ENCODE measurements at places on chromosomes 13 and 19.

GRCh38 chr19:30810726-30811125, 438.5 kb downstream of the ZNF536 start:
- DNase-seq, result no peak

GRCh38 chr13:94263038-94263437, 216.4 kb downstream of the DCT start:
- no peak for DNase-seq

DNA sequence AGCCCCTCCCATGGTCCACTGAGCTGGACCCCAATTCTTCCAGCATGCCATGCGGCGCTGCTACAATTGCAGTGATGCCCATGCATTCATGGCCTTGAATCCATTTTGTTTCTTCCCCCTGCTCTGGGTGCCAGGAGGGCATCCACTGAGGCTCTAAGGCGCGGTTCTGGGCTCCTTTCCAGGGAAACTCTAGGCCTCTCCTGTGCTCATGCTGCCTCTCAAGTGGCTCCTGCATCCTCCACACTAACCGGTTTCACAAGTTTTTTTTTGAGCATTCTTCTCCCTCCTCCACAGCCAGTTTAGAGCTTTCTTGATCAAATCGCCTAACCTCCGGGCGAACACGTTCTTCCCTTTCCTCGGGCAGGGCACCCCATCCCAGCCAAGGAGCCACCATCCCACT, 69.1 kb upstream of the FLT1 start:
- DNase-seq, result no peak

GRCh38 chr13:97215325-97215724, 6.8 kb upstream of the MBNL2 start:
- DNase-seq, result no peak

- no peak for DNase-seq
These were observed 37.8 kb downstream of the ELF1 start for GRCh38 chr13:40981361-40981760.

DNA sequence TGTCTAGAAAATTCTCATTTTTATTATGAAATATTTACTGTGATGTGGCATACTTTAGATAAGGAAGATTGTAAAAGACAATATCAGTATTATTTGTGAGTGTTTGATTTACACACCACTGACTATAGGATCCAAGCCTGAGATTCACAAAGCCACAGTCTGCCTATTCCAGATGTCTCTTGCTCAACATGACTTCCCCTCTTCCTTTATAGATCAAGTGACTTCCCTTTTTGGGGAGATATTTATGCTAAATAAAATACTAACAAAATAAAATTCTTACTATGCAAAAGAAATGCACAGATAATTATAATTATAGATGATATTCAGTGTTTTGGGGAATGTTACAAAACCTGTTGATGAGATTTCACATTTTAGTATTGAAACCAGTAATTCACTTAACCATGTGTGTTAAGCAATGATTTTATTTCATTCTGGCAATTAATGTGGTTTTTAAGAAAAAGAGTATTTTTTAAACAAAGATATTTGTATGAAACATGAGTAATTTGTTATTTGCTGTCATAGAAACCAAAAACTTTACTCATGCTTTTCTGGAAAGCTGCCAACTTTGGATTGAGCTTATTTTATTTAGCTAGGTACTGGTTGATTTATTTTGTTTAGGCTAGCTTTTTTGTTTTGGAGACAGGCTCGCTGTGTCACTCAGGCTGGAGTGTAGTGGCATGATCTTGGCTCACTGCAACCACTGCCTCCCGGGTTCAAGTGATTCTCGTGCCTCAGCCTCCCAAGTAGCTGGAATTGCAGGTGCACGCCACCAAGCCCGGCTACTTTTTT, 13.7 kb upstream of the GPR183 start:
- DNase-seq, result no peak

GRCh38 chr19:54257116-54257480, at the start of gene LILRB5:
Gene LILRB5, minus strand, starts transcription at chr19:54257273. Its CDS starts 80 bp downstream, at chr19:54257193.
- no peak for DNase-seq

DNA sequence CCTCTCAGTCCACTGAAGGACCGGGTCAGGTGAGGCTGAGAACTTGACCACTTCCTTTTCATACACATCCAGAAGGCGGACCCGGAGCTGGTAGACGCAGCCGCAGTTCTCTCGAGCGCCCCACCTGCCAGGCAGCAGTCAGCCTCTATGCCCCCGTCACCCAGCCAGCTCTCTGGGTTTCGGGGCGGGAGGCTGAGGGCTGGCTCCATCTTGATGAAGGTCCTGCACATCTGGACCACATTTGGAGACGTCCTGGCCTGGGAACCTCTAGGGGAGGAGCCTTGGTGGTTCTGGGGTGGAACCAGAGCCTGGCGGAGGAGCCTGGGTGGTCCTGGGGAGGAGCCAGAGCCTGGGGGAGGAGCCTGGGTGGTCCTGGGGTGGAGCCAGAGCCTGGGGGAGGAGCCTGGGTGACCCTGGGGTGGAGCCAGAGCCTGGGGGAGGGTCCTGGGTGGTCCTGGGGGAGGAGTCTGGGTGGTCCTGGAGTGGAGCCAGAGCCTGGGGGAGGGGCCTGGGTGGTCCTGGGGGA, 14.3 kb downstream of the MRPS12 start:
- DNase-seq, result no peak

DNA sequence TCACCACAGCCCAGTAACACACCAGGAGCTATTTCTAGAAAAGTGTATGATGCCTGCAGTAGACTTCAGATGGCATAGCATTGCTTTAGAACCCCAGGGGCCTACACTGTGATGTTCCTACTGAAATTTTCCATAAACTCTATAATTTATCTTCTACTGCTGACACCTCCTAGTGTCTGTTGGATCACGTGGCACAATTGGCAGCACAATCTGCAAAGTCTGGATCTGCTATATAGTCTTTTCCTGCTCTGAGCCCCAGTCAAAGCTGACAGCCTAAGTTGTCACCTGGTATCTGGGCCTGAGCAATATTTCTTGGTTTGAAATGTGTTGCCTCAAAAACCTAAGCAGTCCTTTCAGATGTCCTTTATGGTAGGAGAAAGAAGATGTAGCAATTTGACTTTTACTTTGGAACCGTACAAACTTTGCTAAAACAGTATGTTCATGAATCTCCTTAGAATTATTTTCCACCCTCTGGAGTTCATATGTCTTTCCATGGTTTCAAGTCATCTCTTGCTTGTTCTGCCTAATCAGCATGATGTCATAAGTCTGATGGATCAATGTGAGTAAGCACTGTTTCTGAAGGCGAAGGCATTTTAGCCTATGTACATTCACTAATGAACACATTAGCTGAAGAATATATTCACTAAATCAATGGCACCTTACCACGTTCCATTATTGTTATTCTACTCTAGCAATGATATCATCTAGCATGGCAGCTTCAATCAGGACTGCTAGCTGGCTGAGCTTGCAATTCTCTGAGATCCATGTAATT, 536.5 kb upstream of the NBEA start:
- no peak for DNase-seq

- DNase-seq, result no peak
These were observed 12.2 kb upstream of the DLEU7 start for GRCh38 chr13:50855681-50856080.

- no peak for DNase-seq
These were observed 793.9 kb upstream of the PCDH20 start for GRCh38 chr13:62209529-62209928.

DNA sequence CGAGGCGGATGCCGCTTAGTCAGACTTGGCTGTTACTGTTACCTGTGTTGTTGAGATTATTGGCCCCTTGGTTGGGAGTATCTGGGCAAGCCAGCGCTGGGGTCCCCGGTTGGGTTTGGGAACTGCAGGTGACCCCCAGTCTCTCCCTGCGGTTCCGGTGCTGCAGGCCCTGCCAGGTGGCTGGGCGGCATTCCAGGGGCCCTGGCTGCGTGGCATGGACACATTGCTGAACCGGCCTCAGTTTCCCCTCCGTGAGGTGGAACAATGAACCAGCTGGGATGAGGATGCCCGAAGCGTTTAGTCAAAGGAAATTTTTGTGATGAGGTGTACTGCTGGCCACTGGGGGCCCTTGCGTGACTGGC, 538 bp downstream of the B3GNT3 start:
- DNase-seq, result no peak

DNA sequence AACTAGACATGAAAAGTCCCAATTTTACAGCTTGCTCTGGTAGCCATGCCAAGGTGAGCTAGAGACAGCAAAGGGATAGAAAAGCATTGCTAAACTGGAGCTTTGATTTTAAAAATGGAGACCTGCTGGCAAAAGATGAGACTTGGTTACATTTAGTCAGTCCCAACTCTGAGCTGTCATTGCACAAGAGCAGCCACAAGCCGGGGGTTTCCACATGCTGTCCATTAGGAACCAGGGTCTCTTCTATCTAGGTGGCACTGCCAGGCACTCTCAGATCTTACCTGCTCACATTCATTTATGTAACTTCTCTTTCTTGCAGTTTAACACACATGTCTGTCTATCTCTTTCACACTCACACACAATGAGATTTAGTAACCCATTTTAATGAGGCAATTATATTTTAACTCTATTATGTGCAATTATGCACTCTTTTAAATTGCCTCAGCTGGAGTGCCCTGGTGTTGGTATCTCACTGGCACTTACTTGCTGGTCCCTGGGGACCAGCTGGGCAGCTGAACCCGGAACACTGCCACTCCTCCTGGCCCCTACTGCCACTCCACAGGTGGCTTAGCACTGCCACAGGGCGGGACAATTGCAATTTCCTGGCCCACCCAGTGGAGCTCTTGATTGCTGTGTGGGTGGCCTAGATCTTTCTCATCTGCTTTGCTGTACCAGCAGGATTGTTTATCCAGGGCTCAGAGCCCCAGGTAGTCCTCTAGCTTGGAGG, 112.5 kb downstream of the COG6 start:
- no peak for DNase-seq

DNA sequence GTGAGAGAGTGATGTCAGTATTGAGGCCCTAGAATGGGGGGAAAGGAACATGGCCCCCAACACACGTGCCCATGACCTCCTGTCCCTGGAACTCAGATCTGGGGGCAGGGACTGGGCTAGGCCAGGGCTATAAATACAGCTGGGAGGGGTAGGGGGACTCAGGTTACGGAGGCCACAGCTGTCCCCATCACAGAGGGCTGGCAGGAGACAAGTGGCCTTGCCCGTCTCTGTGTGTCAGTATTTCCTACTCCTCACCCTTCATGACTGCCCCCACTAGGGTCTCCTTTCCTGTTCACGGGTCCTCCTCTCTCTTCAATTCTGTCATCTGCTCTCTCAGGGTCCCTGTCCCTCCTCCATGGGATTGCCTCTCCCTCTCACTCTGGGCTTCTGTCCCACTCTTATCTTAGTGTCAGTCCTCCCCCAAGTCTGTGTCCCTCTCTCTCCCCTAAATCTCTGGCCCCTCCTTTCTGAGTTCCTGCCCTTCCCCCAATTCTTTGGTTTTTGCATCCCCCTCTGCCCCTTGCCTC, 687 bp upstream of the HRC start:
- no peak for DNase-seq

- no peak for DNase-seq
These were observed 92.8 kb downstream of the FAM216B start for GRCh38 chr13:42874221-42874620.

- DNase-seq, result no peak
These were observed 1422.4 kb upstream of the MIR17HG start for GRCh38 chr13:89925107-89925506.

DNA sequence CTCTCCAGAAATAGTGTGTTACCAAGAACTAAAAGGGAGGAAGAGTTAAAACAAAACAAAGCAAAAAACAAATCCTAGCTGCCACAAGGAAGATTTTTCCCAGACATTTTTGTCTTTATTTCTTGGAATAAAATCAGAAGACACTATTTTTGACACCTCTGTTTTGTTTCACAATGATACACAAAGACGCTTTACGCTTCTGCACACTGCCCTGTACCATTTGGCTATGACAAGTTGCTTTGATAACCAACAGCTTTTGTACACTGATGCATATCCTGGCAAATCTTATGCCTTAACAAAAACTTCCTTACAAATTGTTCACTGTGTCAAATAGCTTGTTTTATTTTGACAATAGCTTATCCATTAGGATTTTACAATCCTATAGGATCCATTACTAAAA, 103.5 kb upstream of the RAP2A start:
- no peak for DNase-seq

GRCh38 chr13:24050796-24051715, 109.5 kb upstream of the SPATA13 start:
- DNase-seq, result no peak

GRCh38 chr19:13017306-13018034, 22.2 kb downstream of the NFIX start:
- DNase-seq, result no peak

DNA sequence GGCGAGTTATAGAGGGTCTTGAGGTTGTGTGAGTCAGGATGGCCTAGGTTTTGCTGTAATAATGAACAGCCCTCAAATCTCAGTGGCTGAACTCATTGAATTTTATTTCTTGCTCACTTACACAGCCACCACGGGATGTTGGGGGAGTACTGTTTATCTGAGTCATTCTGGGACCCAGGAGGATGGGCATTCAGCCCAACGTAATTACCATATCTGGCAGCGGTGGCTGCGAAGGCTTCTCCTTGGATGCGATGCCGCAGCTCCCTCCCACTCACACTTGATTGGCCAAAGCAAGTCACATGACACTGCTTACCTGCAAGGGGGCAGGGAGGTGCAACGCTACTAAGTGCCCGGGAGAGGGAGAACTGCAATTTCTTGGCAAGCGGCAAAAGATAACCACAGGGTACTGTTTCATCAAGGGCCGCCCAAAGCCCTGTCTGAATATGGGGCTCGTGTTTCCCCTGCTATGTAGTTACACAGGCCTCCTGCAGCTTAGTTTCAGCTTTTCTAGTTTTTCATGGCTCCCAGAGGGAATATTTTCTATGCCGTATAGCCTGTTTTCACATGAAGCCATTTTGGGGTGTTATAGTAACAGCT, 19.9 kb downstream of the ZSWIM9 start:
- peak; percentile 65 for DNase-seq

GRCh38 chr13:112362021-112362420, 14.1 kb upstream of the SPACA7 start:
- DNase-seq, result no peak

- DNase-seq, result no peak
These were observed 55.3 kb downstream of the STK24 start for GRCh38 chr13:98521461-98522247.

DNA sequence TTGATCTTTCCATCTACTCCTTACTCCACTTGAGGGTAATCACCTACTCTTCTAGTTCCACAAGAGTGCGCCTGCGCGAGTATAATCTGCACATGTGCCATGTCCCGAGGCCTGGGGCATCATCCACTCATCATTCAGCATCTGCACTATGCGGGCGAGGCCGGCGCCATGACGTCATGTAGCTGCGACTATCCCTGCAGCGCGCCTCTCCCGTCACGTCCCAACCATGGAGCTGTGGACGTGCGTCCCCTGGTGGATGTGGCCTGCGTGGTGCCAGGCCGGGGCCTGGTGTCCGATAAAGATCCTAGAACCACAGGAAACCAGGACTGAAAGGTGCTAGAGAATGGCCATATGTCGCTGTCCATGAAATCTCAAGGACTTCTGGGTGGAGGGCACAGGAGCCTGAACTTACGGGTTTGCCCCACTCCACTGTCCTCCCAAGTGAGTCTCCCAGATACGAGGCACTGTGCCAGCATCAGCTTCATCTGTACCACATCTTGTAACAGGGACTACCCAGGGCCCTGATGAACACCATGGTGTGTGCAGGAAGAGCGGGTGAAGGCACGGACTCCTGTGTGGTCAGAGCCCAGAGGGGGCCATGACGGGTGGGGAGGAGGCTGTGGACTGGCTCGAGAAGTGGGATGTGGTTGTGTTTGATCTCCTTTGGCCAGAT, 2.7 kb upstream of the KLK2 start:
- no peak for DNase-seq

Measured in stimulated activated naive CD4-positive, alpha-beta T cell treated with Interleukin-2 at 50 U/mL for 16 hours (primary cell).